CD4-positive, alpha-beta T cell treated with Interleukin-10 for 1 hour (primary cell): ENCODE measurements at places on chromosomes 4 and X.
A peak's percentile ranks its signal among the peaks of the same experiment; 100 is the strongest.

GRCh38 chr4:156472624-156473023 is 499.0 kb downstream of the PDGFC start:
- DNase-seq, result no peak

DNA sequence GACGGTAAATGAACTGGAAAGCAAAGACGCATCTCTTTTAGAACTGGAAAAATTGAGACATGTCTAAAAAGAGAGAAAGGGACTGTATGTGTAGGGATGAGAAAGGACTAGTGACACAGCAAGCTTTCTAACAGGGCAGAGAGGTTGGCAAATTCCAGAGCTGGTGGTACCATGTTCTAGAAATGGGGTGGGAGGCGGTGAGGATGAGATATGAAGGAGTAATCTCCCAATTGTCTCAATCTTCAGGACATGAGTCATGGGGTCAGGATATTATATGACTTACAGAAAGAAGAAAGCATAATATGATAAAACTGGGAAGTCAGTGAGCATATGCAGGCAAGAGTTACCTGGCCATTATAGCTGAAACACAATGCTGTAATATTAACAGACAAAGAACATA is 14.2 kb downstream of the TAB3 start:
- no peak for DNase-seq

GRCh38 chr4:114093221-114093715 is 113.8 kb upstream of the ARSJ start:
- no peak for DNase-seq

GRCh38 chr4:121255986-121256750 is 92.0 kb upstream of the TNIP3 start:
- peak; percentile 63 for DNase-seq

DNA sequence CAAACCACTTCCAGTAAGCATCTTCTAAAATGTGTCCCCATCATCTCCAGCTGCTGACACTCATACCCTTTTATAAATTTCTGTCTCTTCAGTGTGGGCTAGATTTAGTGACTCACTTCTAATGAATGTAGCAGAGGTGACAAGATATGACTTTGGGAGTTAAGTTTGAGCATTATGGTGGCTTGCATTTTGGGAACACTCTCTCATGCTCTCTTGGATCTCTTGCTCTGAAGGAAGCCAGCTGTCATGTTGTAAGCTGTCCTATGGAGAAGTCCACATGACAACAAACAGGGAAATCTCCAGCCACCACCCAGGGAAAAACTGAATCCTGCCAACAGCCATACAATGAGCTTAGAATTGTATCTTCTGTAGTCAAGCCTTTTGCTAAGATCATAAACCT is 691.3 kb upstream of the PCDH7 start:
- DNase-seq, result no peak

DNA sequence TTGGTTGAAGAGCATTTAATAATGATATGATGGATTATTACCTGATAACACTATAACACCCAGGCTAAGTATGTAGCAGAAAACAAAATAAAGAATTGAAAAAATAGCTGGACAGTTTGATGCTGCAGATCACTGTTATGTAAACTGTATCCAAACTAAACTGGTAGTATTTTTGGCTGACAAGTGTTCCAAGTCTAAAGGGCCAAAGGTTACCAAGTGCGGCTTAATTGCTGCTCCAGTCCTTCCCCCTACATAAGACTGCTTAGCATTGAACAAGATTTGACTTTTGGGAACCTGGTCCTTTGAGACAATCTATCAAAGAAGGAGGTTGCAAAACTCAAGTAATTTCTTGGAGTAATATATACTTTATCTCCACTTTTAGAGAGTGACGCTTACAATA is 249.6 kb downstream of the CAMK2D start:
- DNase-seq, result no peak

- DNase-seq, result no peak
Observed at GRCh38 chr4:83241132-83241531, 43.5 kb downstream of the COQ2 start.
